ENCODE measurements at places on chromosomes 2 and 18.

DNA sequence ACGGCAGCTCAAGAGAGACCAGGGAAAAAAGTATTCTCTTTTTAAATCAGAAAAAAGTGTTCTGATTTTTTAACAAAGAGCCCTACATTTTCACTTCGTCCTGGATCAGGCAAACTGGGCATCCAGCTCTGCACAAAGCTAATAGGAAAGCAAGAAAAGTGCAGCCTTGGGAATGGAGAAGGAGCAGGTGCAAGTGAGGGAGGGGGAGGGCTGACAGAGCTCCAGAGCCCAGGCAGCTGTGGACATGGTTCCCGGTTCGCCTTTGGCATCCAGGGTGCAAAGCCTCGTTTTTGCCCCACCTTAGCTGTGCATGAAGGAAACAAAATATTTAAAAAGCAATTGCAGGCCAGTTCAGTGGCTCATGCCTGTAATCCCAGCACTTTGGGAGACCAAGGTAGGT, 82.2 kb downstream of the FAM124B start:
- no peak for DNase-seq

DNA sequence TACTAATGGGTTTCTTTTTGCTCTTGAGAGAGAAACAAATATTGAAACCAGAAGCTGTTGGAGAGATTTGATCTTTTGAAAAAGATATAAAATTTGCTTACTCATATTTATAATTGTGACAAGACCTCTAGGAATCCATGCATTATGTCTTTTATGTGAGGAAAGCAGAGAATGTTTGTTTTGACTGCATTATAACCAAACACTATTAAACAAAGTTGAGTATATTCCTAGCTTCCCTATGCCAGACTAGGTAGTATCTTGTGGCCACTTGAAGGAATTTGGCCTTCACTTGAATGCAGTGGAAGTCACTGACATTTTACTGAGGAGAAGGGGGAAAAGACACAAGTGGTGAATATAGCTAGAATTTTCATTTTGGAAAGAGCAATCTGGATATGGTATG, 521.8 kb upstream of the ZEB2 start:
- DNase-seq: no peak

GRCh38 chr2:144326825-144327224, 193.1 kb downstream of the ZEB2 start:
- no peak for DNase-seq

- no peak for DNase-seq
Observed at GRCh38 chr2:42076357-42077225, 28.8 kb downstream of the PKDCC start.

DNA sequence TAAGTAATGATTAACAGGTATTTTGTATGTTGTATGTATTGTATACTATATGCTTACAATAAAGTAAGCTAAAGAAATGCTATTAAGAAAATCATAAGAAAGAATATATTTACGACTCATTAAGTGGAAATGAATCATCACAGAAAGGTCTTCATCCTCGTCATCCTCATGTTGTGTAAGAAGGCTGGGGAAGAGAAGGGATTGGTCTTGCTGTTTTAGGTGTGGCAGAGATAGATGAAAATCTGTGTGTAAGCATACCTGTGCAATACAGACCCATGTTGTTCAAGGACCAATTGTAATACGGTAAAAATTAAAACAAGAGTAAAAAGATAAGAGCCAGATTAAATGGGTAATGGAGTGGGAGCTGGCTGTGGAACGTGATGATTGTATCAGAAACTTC, 16.6 kb downstream of the SLC35F5 start:
- DNase-seq: no peak

GRCh38 chr18:3998698-3999333, 456.3 kb downstream of the DLGAP1 start:
- peak; percentile 61 for DNase-seq

- DNase-seq: no peak
Observed at GRCh38 chr2:220014961-220015360, 387.5 kb downstream of the SLC4A3 start.

GRCh38 chr2:168348076-168348475, 100.7 kb upstream of the STK39 start:
- peak; percentile 25 for DNase-seq

- DNase-seq: no peak
Observed at GRCh38 chr2:18548621-18549020, 11.8 kb downstream of the RDH14 start.

DNA sequence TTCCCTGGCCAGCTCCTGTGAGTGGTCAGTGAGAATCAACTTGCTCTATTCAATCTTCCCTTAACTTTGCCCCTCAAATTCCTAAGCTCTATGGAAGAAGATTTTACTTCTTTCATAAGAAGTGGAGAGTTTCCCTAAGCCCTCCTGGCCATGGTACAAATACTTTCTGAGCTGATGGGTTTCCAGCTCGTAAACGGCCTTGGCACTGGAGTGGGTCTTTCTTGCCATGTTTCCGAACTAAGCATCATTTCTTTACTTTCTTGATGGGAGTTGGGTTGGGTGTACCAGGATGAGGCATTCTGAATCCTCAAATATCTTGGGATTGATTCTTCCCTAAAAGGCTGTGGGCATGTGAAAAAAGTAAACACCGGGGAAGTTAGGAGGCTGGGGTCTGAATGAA, 72.5 kb downstream of the ACKR3 start:
- no peak for DNase-seq

GRCh38 chr2:23589739-23590138, 204.8 kb downstream of the KLHL29 start:
- DNase-seq: peak; percentile 11

DNA sequence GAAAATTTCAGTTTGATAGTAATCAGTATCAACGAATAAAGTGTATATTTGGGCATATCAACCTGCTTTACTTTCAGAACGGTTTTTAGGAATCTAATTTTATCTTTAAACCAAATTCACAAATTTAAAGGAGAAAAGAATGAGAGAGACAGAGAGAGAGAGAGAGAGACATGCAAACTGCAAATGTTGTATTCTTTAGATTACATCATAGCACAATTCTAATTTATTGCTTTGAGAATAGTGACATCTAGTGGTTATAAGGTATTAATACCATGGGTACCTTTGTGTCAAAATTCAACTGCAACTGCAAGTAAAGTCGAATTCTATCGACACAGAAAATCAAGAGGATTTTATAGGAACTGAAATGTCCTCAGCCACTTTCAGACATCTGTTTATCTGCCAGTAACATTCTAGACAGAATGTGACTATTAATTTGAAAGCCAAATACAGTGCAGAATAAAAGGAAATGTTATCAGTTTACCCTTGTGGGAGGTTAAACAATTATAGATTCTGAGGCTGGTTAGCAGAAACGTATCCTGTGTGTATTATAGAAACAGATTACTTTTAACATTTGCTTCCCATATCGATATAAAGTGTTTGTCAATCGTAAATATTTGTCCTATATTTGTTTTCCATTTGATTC, 529.8 kb upstream of the VRK2 start:
- DNase-seq: peak; percentile 38

- no peak for DNase-seq
Observed at GRCh38 chr2:156933645-156934225, 323.8 kb upstream of the GALNT5 start.

GRCh38 chr18:80086281-80086680, 22.8 kb upstream of the ADNP2 start:
- DNase-seq: peak; percentile 27

GRCh38 chr2:155663265-155663664, 669.3 kb downstream of the NR4A2 start:
- DNase-seq: no peak

Data from fibroblast of skin of back (primary cell).